ENCODE measurements at places on chromosomes 5 and 9. TPM values are rescaled to one million over a fixed set of nuclear protein-coding genes. Genes with fewer than 3 reads are reported as not detected.

The SNX24 gene
- polyA plus RNA-seq = 27.0 TPM

DNA sequence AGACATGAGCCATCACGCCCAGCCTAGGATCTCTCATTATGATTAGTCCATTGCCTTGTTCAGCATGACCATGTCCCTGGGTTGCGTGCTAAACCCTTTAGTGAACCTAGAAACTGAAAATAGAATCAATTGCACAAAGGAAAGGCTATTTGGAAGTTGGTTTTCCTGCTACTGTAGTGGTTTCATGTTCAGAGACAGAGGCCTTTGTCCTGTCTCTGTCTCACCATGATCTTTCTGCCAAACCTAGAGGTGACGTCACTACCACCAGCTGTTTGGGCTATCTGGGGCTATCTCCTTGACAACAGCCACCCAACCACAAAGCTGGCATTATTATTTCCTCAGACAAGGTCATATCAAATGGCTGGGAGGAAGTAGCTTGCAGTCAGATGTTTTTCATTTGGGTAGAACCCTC, 4.0 kb upstream of the CDK5RAP2 start:
- peak; percentile 10 for DNase-seq

GRCh38 chr5:148912714-148913398, 86.4 kb downstream of the ADRB2 start:
- no peak for DNase-seq

- no peak for DNase-seq
Measured at GRCh38 chr5:159095151-159095721, 4.5 kb downstream of the EBF1 start.

DNA sequence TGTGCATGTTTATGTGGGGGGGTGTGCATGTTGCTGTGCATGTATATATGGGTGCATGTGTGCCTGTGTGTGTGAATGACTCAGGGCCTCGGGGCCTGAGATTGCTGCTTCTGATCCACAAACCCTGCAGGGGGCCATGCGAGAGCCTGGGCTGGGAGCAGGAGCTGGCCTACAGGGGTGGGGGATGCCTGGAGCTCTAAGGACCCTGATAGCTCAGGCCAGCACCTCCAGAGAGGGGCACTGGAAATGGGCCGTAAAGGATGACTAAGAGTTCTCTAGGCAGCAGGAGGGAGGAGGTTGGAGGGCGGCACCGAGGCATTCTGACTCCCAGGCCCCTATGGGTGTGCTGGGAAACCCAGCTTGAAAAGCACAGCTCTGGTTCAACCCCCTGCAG, 6.9 kb upstream of the UBAC1 start:
- DNase-seq = no peak

The GPR21 gene
- not detected for polyA plus RNA-seq

The IL3 gene
- not detected for polyA plus RNA-seq

DNA sequence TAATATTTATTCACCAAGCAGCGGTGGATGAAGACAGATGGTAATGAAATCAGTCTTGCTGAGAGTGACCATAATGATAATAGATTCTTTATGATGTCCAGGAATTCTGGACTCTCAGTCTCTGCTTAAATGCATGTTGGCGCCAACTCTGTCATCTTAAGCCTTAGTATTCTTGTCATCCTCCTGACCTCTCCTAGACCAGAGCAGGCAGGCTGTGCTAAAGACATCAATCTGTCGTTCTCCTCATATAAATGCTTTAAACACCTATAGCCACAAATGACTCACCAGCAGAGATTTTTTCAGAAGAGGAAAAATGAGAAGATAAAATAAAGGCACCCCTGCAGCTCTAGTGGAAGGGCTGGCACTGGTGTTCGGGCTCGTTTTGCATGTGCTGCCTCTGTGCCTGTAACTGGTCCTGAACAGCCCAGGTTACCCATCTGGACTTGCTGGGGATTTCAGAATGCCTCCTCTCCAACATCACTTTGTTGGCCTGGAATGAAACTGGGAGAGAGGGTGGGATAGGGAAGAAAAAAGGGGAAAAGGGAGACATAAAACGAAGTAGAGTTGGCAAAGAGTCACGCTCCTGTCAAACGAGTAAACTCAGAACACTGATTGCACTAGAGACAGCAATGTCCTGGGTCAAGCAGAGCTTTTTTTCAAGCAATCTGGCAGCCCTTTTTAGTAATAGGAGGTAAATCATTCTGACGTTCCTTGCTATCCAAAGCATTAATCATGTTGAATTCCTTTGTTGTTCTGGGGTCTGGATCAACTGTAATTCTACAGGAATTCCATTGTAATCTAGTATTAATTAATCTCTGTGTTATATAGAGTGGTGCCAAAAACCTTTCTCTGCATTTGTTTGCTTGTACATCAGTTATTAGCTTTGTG, 195.5 kb upstream of the CLINT1 start:
- peak; percentile 53 for DNase-seq

GRCh38 chr5:169395136-169395535, 94.2 kb upstream of the SLIT3 start:
- DNase-seq = no peak

The SMIM33 gene
- not detected for polyA plus RNA-seq

The AJM1 gene
- polyA plus RNA-seq = 0.54 TPM

DNA sequence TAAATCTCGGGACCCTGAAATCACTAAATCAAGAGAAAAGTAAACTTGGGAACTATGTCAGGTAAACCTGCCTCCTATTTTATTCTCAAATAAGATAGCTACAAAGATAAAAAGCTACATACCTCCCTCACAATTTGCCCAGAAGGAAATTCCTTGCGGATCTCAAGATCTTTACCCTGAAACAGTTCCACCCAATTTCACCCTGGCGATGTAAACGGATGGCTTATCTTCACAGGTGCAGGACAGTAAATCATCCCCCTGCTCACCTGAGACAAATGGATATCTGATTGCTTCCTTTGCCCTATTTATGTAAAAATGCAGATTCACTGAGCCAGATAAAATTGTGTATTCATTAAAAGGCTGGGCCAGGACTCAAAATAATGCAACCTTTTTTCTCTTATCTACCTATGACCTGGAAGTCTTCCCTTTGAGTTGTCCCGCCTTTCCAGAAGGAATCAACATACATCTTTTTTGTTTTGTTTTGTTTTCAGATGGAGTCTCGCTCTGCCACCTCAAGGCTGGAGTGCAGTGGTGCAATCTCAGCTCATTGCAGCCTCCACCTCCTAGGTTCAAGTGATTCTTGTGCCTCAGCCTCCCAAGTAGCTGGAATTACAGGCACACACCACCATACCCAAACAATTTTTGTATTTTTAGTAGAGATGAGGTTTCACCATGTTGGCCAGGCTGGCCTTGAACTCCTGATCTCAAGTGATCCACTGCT, 13.8 kb downstream of the TMEM267 start:
- DNase-seq = no peak

DNA sequence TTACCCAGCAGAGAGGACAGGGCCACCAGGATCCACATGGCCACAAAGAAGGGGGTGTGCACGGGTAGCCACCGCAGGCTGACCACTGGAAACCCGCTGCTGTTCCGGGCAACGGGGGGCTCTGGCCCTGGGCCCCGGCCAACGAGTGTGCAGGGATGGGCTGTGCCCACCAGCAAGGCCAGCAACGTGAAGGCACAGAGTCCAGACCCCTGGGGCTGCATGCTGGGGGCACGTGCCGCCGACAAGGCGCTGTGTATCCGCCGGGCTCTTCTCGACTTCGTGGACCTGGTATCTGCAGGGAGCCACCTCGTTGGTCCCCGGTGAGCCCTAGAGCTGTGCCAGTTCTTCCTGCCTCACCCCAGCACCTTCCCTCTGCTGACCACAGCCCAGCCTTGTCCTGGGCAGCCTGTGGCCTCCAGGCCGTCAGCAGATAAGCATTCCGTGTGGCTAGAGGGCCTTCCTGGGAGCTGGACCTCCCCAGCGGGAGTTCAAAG, 42.2 kb upstream of the CEP72 start:
- no peak for DNase-seq

The TRIM36 gene
- 3.2 TPM for polyA plus RNA-seq

GRCh38 chr9:93701494-93702218, 125.3 kb downstream of the PHF2 start:
- DNase-seq = no peak

DNA sequence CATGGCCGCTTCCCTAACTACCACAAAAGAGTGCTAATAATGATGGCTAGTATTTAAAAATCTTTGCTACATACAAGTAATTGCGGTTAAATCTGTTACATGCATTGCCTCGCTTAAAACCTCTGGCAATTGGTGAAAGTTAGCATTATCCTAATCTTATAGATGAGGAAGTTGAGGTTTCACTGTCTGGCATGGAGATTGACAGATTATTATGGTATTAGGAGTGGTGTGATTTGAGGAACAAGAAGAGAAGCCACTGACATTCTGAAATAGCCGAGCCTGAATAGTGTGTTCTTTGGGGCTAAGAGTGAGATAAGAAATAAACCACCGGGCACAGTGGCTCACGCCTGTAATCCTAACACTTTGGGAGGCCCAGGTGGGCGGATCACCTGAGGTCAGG, 45.3 kb upstream of the DPYSL3 start:
- DNase-seq = no peak

The PLPPR1 gene
- 21.1 TPM for polyA plus RNA-seq

The COL5A1 gene
- polyA plus RNA-seq = 77.0 TPM

GRCh38 chr5:154174091-154174490, 16.4 kb upstream of the GALNT10 start:
- DNase-seq = no peak

GRCh38 chr5:135015942-135016341, 18.1 kb downstream of the PITX1 start:
- no peak for DNase-seq

DNA sequence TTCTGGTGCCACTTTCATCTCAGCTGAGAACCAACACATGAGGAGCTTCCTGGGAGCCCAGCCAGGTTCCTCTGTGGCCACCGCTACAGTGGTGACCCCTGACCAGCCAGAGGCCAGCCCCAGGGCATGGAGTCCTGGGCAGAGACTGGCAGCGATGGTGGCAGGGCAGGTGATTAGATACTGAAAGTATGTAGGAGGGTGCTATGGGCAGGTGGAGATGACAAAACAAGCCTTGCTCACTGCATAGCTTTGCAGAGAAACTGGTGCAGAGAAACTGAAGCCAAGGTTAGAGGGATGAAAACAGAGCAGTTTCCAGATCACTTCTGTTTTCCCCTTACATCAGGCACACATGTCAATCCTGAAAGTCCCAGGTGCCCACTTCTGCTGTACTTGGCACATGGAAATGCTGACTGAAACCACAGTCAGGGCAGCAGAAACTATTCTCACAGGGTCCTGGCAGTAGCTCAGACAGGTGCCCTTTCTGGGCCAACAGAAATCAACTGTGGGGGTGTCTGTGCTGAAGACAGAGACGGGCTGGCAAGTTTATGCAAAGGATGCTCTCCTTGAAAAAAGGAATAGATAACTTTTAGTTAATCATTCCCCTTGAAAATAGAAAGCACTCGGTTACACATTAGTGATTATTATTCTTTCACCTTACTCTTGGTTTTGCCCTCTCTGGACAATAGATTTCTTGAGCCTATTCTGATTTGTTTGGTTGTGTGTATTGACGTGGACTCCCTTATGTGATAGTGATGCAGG, 90.3 kb downstream of the ANKRD55 start:
- DNase-seq = no peak

The FOXD4L6 gene
- polyA plus RNA-seq = not detected

DNA sequence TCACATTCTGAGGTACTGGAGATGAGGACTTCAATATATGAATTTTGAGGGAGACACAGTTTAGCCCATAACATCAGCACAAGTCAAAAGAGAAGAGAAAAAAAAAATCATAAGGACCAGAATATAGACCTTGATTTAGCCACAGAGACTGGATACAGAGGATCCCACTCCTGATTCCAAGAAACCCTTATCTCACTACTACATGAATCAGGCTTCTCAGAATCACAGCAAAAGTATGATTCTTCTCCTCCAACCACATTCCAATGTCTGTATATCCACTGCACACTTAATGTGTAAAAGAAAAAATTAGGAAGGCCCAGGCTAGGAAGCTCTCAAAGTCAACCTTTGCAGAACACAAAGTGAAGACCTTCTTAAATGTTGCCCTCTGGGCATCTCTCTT, 610.9 kb downstream of the DTWD2 start:
- DNase-seq = no peak

DNA sequence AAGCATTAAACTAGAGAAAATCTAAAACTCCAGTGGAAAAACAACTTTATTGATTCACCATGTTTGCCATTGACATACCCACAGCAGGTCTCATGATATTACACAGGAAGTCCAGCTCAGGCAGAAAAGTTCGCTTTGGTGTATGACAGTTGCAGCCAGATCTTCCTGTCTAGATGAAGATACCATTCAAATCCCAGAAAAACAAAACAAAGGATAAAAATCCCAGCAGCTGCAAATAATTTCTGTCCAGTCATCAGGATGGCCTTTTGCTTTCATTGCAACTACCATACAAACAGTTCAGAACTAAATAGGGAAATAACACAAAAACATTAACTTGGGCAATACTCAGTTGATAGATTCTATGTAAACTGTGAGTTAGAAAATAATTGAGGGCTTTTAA, 136.0 kb upstream of the NREP start:
- DNase-seq = no peak

The PHF2 gene
- polyA plus RNA-seq = 35.3 TPM

The ARL14EPL gene
- polyA plus RNA-seq = not detected

DNA sequence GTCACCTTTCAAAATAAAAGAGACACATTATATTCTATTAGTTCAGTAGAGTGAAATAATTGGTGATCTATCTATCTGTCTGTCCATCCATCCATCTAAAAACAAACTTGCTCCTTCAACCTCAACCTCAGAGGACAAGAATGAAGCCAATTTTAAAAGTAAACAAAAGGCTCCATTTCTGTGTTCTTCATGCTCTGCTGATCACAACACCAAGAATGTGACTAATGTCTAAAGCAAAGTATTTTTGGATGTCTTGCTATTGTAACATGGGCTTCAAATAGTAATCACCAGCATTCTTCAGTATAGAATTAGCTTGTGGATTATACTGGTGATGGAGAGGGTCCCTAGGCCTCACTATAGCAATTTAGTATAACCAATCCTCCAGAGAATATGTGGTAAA, 1304.4 kb downstream of the MAT2B start:
- no peak for DNase-seq

The DMAC1 gene
- polyA plus RNA-seq = 97.1 TPM

DNA sequence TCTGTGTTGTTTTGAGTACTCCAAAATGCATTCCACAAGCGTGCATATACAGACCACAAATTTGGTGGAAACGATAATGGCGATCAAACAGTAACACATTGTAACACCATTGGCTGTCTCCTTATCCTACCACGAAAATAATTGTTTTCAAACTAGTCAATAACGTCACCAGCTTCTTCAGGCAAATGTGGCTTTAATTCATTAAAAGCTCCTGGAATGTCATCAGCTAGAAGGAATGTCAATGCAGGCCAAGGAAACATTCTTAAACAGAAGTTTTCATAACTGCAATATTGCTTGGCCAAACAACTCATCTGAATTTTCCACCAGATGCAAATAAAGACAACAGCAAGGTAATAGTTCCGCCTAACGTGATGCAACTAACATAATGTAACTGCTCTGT, 71.6 kb upstream of the XPA start:
- DNase-seq = no peak
